ENCODE measurements at places on chromosomes 2 and 18.

DNA sequence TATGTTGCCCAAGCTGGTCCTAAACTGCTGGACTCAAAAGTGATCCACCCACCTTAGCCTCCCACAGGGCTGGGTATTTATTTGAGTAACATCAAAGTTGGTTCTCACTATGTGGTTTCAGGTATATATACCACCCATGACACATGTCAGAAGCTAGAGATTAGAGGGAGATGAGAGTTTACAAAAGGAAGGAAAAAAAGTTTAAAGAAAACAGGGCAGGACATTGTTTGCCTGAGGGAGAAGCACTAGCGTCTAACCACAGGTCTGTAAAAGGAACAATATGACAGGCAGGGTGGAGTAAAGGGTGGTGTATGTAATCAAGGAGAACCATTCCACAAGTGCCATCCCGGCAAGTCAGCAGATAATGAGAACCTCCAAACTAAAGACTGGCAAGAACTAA lies 8.5 kb downstream of the CEP76 start:
- no peak for DNase-seq

DNA sequence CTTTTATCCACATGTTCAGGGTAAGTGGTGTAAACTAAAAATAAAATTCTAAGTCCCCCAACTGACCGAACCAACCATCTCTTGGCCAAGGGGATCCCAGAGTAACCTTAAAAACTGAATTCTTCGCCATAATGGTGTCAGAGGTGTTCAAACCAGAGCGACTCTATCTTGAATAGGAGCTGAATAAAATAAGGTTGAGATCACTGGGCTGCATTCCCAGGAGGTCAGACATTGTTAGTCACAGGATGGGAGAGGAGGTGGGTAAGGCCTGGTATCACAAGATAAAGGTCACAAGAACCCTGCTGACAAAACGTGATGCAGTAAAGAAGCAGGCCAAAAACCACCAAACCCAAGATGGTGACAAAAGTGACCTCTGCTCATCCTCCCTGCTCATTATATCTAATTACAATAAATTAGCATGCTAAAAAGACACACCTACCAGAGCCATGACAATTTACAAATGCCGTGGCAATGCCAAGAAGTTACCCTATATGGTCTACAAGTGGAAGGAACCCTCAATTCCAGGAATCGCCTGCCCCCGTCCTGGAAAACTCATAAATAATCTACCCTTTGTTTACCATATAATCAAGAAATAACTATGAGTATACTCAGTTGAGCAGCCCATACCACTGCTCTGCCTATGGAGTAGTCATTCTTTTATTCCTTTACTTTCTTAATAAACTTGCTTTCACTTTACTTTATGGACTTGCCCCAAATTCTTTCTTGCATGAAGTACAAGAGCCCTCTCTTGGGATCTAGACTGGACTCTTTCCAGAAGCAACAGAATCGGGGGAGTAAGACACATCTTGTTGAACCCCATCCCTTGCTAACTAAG lies 302.4 kb downstream of the STK39 start:
- DNase-seq, result no peak

GRCh38 chr2:227411320-227411989 lies 23.7 kb upstream of the SCYGR1 start:
- DNase-seq, result no peak

GRCh38 chr18:75211953-75212750 lies 1.6 kb downstream of the TSHZ1 start:
- DNase-seq, result no peak

GRCh38 chr2:143700865-143701264 lies 571.6 kb downstream of the ARHGAP15 start:
- no peak for DNase-seq

DNA sequence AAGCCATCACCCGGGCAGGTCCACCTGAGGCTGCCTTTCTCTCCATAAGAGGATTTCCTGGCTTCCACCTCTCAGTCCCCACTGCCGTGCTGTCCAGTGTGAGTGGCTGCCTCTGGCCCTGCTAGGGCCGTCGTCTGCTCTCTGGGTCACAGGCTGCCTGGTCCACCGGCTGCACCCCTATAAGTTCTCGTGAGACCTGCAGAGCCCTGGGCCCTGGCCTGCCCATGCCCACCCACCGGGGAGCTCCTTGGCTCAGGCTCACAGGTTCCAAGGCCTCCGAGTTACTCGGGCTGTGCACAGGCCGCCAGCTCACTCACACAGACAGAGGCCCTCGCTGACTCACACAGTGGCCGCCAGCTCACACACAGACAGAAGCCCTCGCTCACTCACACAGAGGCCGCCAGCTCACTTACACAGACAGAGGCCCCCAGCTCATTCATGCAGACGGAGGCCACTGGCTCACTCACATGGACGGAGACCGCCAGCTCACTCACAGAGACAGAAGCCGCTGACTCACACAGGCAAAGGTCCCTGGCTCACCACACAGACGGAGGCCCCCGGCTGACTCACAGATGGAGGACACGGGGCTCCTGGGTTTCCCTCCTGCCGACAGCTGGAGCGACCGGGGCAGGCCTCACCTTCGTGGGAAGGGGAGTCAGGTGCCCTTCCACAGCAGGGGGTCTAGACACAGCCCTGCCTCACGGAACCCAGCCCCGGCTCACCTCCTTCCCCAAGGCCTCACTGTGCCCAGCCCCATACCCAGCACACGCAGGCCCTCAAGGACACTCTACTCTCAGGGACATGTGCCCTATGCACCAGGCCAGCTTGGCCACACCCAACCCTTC lies 334.1 kb upstream of the MYT1L start:
- no peak for DNase-seq

DNA sequence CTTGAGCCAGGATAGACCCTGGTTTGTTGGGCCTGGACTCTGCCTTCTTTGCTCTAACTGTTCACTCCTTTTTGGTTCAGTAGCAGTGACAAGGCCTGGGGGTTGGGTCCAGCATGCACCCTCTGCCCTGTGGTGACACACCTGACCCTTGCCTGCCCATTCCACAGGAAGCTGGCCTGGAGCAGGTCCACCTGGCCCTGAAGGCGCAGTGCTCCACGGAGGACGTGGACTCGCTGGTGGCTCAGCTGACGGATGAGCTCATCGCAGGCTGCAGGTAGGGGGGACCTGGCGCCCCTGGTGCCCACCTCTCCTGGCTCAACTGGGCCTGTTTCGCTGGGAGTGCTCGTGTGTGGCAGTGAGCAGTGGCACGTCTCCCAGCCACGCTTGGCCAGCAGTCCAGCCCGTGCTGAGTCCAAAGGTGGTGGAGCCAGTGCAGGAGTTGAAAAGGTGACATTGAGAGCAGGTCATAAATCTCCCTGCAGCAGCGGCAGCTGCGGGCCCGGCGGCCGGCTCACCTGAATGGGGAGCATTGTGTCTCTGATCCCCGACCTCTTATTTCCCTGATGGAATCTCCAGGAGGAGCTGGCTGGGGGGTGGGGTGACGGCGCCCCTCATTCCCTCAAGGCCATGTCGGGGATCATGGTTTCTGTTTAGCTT lies 102.6 kb downstream of the DYSF start:
- DNase-seq, result no peak

- DNase-seq, result no peak
Observed at GRCh38 chr2:115194623-115195022, 752.2 kb downstream of the DPP10 start.

GRCh38 chr2:49972699-49973098 lies 818.4 kb upstream of the FSHR start:
- no peak for DNase-seq

DNA sequence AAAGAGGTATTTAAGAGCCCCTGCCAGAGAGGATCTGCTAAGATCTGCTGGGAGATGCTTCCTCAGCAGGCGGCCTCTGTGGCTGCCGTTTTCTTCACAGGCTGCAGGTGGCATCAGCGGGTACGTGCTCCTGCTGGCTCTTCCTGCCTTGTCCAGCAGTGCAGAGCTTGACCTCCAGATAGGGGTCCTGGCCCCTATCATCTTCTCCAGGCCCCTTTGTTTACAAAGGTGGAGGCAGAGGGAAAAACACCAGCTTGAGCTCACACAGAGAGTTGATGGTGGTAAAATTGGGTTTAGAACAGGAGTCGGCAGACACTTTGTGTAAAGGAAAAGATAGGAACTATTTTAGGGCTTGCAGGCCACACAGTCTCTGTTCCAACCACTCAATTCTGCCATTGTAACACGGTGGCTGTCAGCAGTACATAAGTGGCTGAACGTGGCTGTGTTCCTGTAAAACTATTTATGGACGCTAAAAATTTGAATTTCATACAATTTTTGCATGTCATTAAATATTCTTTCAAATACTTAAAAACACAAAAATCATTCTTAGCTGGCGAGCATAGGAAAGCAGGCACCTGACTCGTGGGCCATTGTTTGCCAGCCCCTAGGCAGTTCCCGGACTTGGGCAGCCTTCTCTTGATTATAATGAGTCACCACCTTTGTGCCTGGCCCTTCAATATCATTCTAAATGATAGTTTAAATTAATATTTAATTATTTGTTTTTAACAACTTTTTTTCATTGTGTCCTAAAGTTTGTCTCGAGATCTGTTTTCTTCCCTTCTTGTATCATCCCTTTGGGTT lies 98.2 kb upstream of the B3GNT7 start:
- DNase-seq, result peak; percentile 21

GRCh38 chr2:216802516-216803215 lies 57.2 kb downstream of the TNP1 start:
- no peak for DNase-seq

GRCh38 chr2:142989273-142990204 lies 112.1 kb downstream of the KYNU start:
- peak; percentile 48 for DNase-seq

DNA sequence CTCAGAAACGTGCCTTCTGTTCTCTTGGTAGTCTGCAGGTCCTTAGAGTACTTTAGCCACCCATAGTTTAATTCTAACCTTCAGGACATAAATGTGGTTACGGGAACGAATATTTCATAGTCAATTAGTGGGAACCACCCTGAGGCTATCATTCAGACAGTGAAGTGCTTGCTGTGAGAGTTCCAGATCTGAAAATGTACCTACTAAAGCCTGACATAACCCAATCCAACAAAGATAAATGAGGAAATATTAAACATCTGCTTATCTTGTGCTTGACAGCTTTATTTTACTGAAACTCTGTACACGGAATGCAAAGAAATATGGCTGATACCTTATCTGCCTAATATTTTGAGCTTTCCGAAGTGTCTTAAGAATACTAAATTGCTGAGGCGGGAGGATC lies 43.0 kb downstream of the RAB27B start:
- no peak for DNase-seq

DNA sequence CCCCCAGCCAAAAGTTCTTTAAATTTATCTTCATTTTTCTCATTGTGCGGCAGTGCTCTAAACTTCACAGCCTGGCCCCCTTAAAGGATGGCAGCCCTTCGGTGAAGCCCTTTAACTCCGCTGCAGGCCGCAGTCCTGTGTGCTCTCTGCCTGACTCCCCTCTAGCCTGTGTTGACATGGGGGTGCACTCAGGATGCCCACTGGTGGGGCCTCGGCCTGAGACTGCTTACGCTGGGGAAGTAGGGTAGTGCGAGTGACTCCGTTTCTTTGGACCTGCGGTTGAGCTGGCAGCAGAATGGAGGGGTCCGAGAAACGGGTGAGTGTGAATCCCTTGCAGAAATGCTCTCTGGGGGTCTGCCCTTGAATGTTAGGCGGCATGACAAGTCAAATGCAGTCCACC lies 5.6 kb downstream of the RAB12 start:
- DNase-seq, result no peak

DNA sequence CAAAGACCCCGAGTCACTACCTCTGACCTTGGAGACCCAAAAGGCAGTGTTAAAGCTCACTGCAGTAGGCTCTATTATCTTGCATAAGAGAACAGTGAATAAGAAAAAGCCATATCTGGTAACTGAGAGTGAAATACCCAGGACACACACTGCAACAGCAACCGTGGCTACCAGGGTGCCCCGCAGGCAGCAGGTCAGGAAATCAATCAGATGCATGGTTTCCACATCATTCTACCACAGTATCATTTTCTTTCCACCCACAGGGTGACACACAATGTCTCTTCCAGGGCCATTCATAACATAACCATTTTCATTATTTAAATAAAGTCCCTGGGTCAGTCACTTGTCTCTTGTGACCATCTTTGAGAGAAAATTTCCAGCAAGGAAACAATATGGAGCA lies 131.3 kb downstream of the CCBE1 start:
- no peak for DNase-seq

- DNase-seq, result no peak
Observed at GRCh38 chr2:9473985-9474360, 378 bp upstream of the IAH1 start.

- no peak for DNase-seq
Observed at GRCh38 chr2:190678444-190679162, 29.7 kb downstream of the NAB1 start.

GRCh38 chr2:23411752-23412431 lies 26.9 kb downstream of the KLHL29 start:
- peak; percentile 75 for DNase-seq

DNA sequence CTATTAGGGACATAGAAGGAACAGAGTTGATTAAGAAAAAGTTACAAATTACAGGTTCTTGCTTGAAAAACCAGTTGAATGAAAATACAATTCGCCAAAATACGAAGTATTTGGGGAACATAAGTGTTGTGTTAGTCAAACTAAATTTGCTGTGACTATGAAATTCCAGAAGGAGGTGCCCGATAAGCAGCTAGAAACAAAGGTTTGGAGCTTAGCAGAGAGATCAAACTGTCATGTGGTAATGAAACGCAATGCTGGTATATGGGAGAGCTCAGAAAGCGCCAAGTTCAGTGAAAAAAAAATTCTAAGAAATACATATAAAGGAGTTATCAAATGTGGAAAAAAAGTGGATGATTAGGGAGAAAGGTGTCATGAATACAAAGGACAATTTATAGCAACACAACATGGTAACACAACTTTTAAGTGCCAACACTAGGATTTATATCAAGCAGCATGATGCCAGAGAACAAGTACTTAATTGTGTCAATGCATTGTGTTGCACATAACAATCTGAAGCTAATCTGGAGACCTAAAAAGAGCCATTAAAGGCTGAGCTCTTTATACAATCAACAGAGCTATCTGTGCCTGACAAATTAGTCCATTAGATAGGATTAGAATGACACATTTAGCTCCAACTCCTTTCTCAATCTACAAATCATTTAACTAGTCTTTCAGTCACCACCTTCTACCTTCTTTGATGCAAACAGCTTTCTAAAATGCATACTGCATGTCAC lies 31.2 kb downstream of the SMAD2 start:
- no peak for DNase-seq

- no peak for DNase-seq
Observed at GRCh38 chr2:238339395-238339780, 19.1 kb downstream of the TRAF3IP1 start.

DNA sequence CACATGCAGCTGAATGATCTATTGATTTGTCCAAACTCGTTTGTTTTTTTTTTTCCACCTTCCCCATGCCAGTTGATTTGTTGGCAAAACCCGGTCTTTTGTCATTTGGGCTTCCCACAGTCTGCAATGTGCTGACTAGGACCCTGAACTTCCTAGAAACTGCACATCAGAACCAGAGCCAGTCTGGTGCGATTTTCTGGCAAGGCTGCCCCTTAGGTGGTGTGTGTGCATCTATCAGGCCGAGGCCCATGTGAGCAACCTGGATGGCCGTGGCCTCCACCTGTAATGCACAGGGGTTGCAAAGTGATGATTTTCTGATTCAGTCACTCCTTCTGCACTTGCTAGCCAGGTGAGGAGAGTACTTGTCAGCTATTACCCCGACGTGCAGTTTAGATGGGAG lies 47.8 kb downstream of the NCK2 start:
- DNase-seq, result no peak

Measured in fibroblast of the conjunctiva (primary cell).